ENCODE measurements at places on chromosomes 6 and 20. TPM values are rescaled to one million over a fixed set of nuclear protein-coding genes. Genes with fewer than 3 reads are reported as not detected.
A peak's percentile ranks its signal among the peaks of the same experiment; 100 is the strongest.

DNA sequence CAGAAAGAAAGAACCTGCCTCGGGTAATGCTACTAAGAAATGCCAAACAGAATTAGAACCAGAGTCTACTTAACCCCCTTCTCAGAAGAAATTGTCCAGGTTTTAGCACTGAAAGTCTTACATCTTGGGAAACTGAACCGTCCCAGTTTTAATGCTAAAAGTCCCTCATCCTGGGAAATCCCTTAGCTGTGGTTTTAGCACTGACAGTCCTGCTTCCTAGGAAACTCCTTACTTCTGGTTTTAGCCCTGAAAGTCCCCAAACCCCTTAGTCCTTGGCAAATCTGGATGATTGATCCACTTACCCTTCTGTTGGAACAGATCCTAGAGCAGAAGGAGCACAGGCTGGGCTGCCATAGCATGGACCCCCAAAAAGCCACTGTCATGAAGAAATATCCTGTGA, 4.8 kb upstream of the TMEM14A start:
- no peak for DNase-seq

DNA sequence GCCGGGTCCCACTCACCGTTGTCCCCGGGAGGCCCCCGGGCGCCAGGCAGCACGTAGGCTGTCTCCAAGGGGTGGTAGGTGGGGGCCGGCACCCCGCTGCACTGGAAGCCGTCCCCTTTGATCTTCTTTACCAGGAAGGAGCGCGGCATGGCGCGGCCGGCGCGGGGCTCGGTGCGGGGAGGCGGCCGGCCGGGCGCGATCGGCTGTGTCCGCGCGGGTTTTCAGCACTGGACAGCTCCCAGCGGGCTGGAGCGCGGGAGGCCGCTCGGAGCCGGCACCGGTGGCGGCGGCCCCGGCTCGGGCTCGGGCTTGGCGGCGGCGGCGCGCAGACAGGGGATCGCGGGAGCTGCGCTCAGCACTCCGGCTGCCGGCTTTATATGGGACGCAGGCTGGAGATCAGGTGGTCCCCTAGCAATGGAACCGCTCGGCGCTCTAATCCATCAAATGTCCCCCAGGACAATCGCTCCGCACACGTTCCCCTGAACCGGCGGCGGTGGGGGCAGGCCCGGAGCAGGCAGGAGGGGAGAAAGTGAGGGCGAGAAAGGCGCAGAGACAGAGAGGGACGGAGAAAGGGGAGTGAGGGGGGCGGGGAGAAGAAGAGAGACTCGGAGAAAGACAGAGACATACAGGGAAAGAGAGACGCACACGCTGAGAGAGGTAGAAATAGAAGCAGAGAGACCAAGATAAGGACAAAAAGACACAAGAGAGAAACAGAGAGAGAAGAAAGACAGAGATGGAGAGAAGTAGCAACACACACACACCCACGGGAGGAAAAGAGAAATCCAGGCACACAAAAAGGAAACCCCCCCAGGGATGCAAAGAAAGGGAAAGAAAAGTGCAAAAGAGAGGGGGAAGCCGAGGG, at the start of gene SCRT2:
TSS of gene SCRT2 (minus strand) at position 350 of the 862 bp plus-strand sequence. CDS start at position 149, 201 bp downstream.
- DNase-seq = peak; percentile 71

DNA sequence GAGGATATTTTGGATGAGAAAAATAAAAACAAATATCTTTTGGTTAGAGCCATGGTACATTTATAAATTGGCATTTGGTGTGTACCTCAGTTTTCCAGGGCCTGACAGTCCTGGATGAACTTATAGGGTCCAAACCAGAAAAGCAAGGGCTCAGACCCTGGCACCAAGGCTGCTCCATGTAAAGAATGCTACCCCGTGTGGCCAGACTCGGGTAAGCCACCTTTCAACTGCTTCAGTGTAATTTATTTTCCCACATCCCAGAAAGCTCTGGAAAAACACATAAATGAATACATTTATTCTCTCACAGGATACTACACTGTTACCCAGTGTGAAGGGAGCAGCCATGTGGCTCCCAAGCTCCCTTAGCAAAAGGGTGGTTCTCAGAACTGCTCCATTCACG, 13.8 kb downstream of the MRPL14 start:
- no peak for DNase-seq

Gene CGA
- not detected for total RNA-seq

DNA sequence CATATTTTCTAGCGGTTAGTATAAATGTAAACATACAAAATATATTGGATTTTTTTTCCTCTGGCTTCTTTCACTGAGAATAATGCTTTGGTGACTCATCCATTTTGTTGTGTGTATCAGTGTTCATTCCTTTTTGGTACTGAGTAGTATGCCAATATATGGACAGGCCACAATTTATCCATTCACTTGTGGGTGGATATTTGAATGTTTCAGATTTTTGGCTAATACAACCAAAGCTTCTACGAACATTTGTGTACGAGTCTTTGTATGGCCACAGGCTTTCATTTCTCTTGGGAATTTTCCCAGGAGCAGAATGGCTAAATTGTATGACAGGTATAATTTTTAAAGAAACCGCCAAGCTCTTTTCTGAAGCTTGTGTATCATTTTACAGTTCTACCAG, 677.5 kb downstream of the HDGFL1 start:
- no peak for DNase-seq

GRCh38 chr20:46844965-46845364, 49.7 kb upstream of the EYA2 start:
- no peak for DNase-seq

GRCh38 chr6:70241991-70242420, 60.9 kb downstream of the COL9A1 start:
- DNase-seq = no peak

DNA sequence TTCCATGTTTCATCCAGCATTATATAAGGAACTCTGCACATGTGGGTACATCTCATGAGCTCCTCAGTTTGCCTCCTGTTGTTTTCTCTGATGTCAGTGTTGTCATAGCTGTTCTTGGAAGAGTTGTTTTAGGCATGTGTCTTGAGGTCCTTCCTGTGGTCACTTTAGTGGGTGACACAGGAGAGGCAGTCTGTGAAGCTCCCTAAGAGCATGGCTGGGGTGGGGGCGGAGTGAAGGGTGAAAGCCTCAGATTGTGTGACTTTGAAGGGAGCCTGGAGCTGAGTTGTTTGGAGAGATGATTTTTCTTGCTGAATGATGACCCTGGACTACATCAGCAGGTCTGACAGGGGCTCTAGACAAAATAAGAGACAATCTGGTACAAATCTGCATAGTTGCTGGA, 37.7 kb downstream of the PPP1R14C start:
- no peak for DNase-seq

GRCh38 chr20:49883246-49883802, 32.0 kb downstream of the SPATA2 start:
- peak; percentile 29 for DNase-seq

DNA sequence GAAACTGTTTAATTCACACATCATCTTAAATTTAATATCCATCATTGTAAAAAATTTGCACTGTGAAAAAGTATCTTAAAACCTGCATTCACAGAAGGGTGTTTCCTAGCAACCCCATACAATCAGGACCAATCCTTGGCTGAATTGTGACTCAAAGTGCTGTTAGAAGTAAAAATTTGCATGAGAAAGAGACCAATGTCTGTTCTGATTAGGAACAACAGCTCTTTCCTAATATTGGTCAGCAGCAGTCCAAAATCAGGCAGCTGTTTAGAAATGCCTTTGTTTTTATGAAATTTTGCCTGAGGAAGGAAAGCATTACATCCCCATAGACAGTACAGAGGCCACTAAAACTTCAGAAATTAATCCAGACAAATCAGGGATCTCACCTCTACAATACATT, 987.0 kb downstream of the HACE1 start:
- no peak for DNase-seq

DNA sequence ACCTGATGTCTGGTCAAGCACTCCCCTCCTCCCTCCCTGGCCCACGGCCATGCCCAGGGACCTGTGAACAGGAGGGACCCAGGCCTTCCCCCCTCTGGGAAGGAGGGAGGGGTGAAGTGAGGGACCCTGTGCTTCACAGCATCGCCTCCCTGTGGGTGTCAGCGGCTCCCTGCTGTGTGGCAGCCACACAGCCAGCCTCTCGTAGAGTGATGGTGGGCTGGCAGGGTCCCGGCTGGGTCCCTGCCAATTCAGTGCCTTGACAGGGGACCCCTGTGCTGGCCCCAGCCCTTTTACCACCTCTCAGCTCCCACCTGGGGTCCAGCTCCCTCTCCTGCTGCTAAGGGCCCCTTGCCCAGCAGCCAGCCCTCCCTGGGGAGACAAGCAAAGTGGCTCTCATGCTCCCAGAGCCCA, 31.3 kb upstream of the GRM4 start:
- DNase-seq = no peak

Gene SGK2
- 1.7 TPM for total RNA-seq

DNA sequence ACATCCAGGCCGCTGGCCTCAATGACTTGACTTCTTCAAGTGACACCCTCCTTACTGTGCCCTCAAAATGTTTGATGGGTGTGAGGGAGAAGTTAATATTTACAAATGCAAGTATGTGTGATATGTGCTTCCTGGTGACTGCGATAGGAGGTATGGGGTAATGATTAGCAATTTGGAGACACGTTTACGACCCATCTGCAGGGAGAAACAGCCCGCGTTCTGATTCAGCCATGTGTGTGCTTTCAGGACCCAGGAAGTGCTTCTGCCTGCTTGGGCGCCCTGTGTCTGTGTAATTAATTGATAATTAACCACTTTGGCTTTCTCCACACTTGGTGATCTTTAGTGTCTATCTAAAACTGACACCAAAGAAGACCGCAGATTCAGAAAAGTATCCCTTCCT, 25.0 kb downstream of the SIRPA start:
- DNase-seq = no peak

Gene CPNE5
- total RNA-seq = 2.9 TPM

GRCh38 chr6:108222064-108222463, 38.8 kb downstream of the SNX3 start:
- DNase-seq = no peak

GRCh38 chr6:75800133-75800532, 51.1 kb downstream of the MYO6 start:
- DNase-seq = no peak

DNA sequence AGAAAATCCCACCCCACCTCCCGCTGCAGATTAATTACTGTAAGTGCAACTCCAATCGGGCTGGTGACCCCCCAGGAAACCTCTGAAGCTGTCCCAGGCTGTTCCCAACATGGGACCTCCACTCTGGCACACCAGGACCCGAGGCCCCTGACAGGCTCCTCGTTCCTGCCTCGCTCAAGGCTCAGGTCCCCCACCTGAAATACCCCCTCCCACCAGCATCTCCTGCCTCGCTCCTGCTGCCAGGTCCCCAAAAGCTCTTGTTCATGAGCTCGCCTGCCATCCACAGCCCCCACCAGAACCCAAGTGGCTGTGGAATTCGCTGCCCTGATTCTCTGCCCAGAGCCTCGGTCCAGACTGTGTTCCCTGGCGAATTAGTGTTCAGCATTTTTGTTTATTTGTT, 26.1 kb downstream of the NPEPL1 start:
- DNase-seq = no peak

Gene OR2H1
- not detected for total RNA-seq

Gene NFATC2
- total RNA-seq = 97.1 TPM

DNA sequence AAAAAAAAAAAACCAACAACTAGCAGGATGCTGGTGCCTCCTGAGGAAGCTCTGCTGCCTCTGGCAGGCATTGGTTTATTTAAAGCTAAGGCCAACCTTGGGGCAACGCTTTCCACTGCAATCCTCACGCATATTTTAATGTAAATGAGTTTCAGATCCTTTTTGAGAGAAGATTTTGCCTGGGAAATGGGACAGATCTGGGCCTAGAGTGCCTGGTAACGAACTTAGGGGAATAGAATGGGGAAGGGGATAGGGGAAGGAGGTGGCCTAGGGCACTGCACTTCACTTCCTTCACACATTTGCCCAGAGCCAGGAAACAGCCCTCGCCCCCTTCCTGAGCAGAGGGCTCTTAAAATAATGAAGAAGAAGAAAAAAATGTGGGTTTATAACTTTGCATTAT, 132.7 kb upstream of the TMEM170B start:
- no peak for DNase-seq

Gene ZNF391
- total RNA-seq = 1.0 TPM

Gene EMILIN3
- total RNA-seq = not detected

DNA sequence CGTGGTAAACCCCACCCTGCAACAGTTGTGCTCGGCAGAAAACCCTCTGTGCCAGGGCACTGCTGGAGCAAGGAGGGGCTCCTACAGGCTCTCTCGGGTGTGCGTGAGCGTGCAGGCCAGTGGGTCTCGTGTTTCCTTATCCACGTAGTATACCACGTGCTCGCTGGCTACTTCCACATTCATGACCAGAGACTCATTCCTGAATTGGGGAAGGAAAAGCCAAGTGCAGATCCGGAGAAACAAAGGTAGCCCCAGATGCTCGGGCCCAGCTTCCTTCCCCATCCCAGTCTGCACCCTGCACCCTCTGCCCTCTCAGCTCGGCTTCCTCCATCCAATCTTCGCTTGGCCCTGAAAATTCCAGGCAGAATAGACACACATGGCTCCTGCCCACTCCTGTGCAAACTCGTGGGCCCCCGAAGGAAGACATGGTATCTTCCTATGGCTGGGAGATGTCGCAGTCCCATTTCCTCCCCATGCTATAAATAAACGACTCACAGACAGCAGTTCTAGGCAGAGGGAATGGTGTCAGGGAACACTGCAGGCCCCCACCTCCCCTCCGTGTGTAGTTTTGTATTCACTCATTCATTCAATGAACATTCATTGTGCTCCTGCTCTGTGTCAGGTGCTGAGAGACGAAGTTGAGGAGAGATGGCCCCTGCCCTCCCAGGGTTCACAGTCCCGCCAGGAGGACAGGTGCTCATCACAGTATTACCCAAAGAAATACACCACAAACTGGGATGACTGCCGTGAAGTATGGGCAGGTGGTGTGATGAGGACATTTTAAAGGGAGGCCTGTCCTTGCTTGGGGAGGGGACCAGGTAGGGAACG, 29.6 kb downstream of the NPEPL1 start:
- DNase-seq = no peak

DNA sequence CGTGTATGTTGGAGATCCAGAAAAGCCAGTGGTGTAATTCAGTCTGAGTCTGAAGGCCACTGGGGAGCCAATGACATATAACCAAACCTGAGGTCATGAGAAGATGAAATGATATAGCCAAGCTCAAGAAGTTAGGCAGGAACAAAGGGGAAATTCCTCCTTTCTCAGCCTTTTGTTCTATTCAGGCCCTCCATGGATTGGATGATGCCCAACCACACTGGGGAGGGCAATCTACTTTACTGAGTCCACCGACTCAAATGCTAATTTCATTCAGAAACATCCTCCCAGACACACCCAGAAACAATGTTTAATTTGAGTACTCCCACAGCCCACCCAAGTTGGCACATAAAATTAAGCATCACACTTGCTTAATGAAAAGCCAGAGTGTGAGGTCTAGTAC, 183.6 kb downstream of the GJA1 start:
- DNase-seq = no peak

- DNase-seq = no peak
Measured at GRCh38 chr6:40196135-40196518, 261.9 kb upstream of the MOCS1 start.

Gene PSMB1
- total RNA-seq = 204 TPM

- DNase-seq = peak; percentile 83
Measured at GRCh38 chr20:58850693-58851174, at the start of gene GNAS-AS1. Gene GNAS-AS1, minus strand, starts transcription at chr20:58850902.

All from natural killer cell treated with Interleukin-12 subunit alpha and Interleukin-12 subunit beta and Interleukin-15 and Interleukin-18, amount 100 ng/mL, for 72 hours (primary cell).